ENCODE measurements at places on chromosomes 2 and 18.

DNA sequence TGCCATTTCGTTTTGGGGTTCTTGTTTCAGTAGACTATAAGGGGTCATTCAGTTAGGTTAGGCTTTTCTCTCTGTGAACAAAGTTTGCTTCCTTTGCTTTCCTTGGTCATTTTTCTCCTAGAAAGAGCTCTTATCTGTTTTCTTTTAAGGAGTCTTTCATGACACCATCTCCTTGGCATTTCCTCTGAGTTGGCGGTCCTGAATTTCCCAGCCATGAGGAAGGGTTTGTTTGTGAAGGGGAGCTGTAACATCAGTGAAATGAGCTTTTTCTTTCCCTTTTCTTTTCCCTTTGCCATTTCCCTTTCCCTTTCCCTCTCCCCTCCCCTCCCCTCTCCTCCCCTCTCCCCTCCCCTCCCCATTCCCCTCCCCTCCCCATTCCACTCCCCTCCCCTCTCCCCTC lies 61.7 kb downstream of the MAP4K4 start:
- no peak for DNase-seq

DNA sequence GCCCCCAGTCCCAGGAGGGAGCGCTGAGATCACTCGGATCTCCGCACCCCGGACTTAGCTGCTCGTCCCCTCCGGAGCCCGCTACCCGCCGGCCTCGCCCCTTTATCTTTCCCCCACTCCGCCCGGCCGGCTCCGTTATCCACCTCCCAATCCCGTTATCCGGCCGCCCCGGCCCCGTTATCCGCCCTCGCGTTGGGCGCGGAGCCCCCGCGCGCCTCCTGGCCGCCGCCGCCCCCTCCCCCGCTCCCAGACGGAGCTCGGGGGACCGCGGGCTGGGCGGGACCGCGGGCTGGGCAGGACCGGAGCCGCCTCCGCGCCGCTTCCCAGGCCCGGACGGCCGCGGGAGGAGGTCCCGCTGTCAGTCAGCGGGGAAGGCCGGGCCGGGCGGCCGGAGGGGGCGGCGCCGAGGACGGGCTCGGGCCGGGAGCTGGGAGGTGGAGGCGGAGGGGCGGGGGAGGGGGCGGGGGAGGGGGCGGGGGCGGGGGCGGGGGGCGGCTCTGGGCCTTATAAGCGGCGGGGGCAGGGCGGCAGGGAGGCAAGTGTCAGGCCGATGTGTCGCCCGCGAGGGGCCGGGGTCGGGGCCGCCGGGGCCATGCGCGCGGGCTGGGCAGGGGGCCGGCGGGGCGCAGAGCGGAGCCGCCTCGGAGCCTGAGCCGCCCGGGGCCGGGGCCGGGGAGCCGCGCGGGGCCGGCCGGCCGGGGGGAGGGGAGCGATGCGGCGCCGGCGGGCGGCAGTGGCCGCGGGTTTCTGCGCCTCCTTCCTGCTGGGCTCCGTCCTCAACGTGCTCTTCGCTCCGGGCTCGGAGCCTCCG lies at the start of gene PKDCC:
TSS of gene PKDCC (plus strand) at position 534 of the 811 bp plus-strand sequence. CDS start at position 713, 179 bp downstream.
- no peak for DNase-seq

- no peak for DNase-seq
Observed at GRCh38 chr18:41660654-41661053, 294.4 kb upstream of the PIK3C3 start.

DNA sequence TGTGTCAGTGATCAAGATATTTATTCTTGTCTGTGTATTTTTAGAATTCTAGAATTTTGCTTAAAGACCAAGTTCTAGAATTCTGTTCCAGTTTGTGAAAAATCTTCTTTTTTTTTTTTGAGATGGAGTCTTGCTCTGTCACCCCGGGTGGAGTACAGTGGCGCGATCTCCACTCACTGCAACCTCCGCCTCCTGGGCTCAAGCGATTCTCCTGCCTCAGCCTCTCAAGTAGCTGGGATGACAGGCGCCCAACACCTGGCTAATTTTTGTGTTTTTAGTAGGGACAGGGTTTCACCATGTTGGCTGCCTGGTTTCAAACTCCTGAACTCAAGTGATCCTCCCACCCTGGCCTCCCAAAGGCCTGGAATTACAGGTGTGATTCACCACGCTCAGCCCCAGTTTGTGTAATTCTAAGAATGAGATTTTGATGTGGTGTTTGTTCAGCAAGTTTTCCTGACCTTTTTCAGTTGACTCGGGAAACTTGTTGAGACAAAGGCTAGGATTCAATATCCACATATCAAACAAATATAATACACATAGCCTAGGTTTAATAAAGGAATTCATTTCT lies 3.6 kb downstream of the EIF5B start:
- DNase-seq = no peak

- DNase-seq = no peak
Observed at GRCh38 chr2:235325151-235325550, 168.7 kb upstream of the AGAP1 start.

- no peak for DNase-seq
Observed at GRCh38 chr2:151156431-151156830, 105.2 kb downstream of the RBM43 start.

DNA sequence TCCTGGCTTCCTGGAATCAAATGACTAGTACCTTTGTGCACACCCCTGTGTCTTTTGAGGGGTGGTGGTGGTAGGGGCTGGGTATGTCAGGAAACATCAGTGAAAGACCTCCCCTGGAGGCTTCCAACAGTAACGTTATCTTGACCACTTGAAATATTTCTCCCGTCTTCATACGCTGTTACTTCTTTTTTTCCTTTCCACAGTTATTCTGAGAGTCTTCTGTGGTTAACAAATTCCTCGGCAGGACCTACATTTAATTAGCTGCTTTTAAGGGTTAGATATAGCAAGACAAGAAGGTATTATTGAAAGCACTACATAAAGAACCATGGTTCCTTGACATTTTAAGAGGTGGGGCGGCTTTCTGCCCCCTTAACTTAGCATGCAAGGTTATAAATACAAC lies 34.6 kb downstream of the UGP2 start:
- DNase-seq = no peak

Data from effector CD8-positive, alpha-beta T cell (primary cell).